M059J (cell line): ENCODE measurements at places on chromosomes 12 and 14. TPM values are rescaled to one million over a fixed set of nuclear protein-coding genes. Genes with fewer than 3 reads are reported as not detected.

ASB2 gene
- not detected in 2 replicates for total RNA-seq

- peak; percentile 92 for DNase-seq
Observed at GRCh38 chr12:116319898-116320621, 42.6 kb upstream of the MED13L start.

B4GALNT1 gene
- total RNA-seq: 21.6 and 43.3 TPM in 2 replicates

- no peak for DNase-seq
Observed at GRCh38 chr12:46461459-46461858, 88.9 kb upstream of the SLC38A2 start.

DNA sequence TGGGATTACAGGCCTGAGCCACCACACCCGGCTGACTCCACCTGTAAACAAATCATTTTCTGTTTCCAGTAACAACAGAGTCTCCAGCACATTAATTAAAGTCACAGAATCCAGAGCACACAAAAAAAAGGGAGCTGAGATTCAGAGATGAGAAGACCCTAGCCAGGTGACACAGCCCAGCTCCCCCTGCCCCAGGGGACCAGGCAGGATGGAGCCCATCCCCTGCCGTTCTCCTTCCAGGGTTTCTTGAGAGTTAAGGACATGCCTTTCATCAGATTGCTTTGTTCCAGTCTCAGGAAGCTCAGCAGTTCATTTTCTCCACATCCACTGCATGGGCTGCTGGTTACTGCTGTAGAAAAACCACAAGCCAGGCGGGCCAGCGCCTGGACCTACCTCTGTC, 81.2 kb downstream of the RIMBP2 start:
- DNase-seq: no peak

- DNase-seq: no peak
Observed at GRCh38 chr14:103313704-103314103, 20.3 kb upstream of the EIF5 start.

DNA sequence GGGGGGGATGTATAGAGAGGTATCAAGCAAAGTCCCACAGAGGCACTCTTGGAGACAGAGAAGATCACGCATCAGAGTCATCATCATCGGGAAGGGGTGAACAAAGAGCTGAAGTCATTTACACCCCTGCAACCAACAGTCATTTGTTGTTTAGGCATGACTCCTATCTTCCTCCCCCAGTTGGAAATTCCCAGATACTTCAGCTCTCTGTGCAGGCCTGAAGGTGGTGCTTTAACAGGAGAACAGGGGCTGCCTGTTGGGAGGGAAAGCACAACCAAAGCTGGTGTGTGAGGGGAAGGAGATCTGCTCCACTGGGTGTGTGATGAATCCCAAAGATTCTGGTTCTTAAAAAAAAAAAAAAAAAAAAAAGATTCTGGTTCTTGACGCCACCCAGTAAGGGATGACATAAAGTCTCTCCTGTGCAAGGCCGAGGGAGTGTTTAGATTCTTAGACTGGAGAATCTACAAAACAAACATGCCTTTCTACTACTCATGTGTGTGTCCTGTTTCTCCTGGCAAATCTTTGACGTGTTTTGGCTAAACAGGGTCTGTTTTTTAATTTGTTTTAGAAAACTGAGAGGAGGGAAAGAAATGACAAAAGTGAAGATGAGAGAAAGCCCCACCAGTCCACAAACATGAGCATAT, 121.0 kb upstream of the ARHGAP5 start:
- DNase-seq: no peak
